Stimulated activated CD4-positive, alpha-beta T cell treated with anti-CD3 and anti-CD28 coated beads, Interleukin-2, amount 100 ng/mL, for 24 hours (primary cell): ENCODE measurements at places on chromosomes 2 and 18.

- no peak for DNase-seq
Measured at GRCh38 chr2:173740639-173741038, 224.5 kb downstream of the SP3 start.

GRCh38 chr2:108325756-108326155 lies 37.1 kb downstream of the SULT1C2 start:
- DNase-seq, result no peak

DNA sequence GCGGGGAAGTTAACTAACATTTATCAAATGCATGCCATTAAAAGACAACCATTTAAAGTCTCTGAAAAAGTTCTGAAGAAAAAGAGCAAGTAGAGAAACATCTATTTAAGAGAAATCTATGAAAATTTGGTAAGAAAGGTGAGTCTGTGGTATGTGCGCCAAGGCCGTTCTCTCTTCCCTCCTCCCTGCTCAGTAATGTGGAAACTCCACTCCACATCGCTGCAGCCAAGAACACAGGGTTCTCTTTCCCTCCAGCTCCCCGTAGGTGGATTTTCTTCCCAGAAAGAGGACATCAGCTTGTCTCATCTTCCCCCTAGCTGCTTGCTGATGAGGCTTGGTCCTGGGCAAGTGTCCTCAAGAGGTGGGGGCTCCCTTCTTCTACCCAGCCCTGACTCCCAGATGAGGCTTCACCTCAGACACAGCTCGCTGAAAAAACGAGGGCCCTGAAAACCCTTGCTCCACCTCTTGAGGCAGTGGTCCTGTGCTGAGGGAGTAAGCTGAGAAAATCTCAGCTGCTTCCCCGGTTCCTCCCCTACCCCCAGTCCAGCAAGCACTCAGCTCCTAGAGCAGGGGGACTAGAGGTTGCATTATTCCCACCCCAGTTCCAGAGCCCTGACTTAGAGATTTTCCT lies 45.8 kb upstream of the PTPRM start:
- no peak for DNase-seq

- no peak for DNase-seq
Measured at GRCh38 chr18:37230768-37231167, 334.8 kb downstream of the CELF4 start.

DNA sequence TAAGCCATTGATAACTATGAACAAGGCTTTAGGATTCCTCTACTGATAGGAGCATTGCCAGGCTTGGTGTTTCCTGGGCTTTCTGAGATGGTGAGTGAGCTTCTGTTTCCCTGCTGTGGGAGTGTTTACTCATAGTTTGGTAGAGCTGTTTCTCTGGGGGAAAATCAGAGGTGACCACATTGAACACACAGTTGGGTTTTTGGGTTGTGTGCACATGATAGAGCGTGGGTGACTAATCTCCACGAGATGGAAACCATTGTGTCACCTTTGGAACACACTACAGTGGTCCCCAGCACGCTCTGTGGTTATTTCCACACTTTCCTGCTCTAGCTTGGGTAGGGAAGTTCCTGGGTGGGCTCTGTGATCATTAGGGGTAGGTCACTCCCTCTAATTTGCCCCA lies 5.4 kb downstream of the IL1R1 start:
- peak; percentile 56 for DNase-seq

GRCh38 chr2:188701836-188702235 lies 272.3 kb upstream of the COL3A1 start:
- DNase-seq, result no peak

DNA sequence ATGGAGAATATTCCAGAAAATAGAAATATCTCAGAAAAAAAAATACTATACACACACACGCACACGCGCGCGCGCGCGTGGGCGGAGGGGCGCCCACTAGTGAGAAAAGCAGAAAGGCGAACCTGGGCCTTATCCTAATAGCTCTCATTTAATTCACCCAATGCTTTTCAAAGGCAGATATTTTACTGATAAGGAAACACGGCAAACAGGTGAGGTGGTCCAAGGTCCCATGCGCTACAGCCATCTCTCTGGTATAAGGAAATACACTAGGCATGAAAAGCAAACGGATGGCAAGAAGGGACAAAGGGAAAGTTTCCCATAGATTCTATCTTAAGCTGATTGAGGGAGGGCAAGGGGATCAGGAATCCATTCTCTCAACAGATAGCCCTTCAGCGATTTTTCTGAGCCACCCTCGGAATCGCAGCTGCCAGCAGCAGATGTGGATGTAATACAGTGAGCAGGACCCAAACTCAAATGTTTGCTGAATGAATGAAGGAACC lies 136.7 kb downstream of the TMEM247 start:
- peak; percentile 32 for DNase-seq

DNA sequence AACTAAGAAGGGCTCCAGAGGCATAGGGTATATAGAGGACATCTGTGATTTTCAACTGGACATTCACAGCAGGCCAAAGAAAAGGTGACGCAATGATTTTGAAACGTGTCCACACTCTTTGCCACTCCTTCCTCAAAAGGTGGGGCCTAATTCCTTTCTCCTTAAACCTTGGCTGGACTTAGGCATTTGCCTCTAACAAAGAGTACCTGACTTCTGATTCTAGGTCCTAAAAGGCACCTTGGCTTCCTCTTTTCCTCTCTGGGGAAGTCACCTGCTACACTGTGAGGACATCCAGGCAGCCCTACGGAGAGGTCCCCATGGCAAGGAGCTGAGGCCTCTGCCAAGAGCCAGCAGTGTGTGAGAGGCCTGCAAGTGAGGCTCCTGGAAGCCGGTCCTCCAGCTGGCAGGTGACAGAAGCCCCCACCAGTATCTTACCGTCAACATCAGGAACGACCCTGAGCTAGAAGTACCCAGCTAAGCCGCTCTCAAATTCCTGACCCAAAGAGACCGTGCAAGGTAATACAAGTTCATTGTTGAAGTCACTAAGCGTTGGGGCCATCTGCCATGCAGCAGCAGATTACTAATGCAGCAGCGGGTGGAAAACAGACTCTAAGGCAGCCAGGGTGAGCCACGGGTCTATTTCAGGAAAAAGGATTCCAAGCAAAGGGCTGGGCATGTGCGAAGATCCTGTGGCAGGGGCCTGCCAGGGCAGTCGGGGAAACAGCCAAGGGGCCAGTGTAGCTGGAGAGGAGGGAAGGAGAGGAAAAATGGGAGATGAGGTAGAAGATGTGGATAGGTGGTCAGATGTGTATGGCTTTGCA lies 7.4 kb upstream of the HES6 start:
- no peak for DNase-seq

DNA sequence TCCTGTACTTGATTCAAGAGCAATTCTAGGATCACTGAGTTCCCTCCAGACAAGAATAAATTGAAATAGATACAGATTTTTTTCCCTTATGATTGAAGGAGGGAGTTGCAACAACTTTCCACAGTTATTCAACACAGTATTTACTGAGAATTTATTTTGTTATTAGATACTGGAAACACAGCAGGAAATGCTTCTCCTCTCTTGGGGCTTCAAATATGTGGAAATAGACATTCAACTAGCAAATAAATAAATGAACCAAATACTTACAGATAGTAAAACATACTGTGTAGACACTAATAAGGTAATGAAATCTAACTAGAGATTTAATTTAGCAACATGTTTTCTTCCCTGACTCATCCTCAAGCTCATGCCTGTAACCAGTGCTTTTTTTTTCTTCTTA lies 169.2 kb downstream of the LNPK start:
- DNase-seq, result no peak

- DNase-seq, result no peak
Measured at GRCh38 chr2:54586062-54586461, 129.9 kb downstream of the SPTBN1 start.

GRCh38 chr2:148877403-148877740 lies 2.3 kb downstream of the KIF5C start:
- no peak for DNase-seq

DNA sequence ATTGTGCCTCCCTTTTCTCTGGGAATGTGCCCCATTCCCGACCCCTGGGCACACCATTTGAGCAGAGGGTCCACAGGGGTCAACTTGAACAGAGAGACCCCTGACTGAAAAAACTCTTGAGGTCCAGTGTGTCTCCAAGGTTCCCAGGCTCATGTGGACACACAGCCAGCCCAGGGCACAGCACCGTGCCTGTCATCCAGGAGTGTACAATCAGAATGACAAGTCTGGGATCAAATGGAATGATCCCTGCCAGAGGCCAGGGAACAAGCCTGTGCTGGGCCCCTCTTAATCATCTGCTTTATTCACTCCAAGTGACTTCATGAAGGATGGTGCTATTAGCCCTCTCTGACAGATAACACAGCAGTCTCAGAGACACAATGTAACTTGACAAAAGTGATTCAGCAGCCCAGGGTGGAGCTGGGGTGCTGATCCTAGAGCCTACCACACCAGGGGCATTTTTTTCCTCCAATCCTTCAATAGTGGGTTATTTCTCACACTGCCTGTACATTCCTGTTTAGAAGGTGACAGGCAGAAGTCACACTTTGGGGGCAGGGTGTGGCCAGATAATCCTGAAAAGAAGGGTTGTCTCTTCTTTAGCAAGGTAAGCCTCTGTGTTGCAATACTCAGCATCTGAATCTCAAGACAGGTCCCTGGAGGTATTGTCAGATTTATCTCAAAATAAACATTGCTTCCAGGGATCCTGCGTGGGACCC lies 84.0 kb upstream of the TMEM200C start:
- no peak for DNase-seq

DNA sequence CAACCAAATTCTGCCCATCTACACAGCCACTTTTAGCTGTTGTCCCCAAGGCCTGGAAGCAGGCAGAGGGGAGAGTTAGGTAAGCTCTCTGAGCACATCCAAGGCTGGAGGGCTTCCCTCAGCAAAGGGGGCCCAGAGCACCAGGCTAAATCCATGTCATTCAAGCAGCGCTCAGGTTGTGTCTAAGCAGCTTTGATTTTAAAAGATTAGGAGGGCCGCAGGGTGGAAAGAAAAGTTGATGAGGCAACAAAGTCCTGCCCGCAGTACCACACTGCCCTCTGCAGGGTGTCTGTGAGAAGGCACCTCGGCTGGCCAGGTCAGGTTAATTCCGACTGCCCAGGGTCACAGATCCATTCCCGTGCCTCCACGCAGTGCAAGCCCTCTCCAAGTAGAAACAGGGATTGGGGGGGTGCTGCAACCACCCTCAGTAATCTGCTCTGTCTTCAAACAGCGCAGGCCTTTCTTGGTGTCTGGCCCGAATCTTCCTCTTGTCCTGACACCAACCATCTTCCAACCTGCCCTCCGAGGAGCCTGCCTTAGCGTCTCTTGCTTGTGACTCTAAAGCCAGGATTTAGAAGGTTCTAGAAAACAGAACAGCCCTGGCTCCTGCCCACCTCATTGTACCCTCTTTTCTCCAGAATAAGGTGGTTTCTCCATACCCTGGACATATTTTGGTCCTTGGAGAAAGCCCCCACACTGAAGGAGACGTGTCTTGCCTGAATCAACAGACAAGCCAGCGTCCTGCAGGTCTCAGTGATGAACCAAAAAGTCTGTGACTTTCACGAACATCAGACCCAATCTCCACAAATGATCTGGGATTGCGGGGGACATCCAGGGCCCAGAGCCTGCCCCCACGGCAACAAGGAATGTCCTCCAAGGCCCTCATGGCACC lies 289.2 kb downstream of the TNS1 start:
- DNase-seq, result peak; percentile 82
